ENCODE measurements at places on chromosomes 1 and 21.
A peak's percentile ranks its signal among the peaks of the same experiment; 100 is the strongest.

GRCh38 chr1:3258386-3259003 lies 189.5 kb downstream of the PRDM16 start:
- DNase-seq, result no peak

DNA sequence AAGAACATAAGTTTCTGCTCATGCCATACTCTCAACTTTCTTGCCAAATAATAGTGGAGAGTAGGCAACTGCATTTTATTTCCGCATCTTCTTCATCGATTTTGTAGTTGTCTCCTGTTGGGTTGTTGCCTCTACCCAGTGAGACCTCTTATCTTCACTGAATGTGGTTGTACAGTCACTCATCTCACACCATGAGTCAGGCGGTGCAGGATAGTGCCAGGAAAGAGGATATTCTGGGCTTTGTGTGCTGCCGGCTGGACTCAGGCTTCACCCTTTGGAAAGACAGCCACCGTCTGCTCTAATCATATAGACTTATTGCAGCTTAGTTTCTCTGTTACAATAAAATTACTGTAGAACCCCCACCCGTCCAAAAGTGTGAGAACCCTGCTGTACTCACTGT lies 154.3 kb upstream of the USP24 start:
- DNase-seq, result no peak

- DNase-seq, result no peak
Observed at GRCh38 chr21:16421007-16421406, 691.2 kb downstream of the USP25 start.

DNA sequence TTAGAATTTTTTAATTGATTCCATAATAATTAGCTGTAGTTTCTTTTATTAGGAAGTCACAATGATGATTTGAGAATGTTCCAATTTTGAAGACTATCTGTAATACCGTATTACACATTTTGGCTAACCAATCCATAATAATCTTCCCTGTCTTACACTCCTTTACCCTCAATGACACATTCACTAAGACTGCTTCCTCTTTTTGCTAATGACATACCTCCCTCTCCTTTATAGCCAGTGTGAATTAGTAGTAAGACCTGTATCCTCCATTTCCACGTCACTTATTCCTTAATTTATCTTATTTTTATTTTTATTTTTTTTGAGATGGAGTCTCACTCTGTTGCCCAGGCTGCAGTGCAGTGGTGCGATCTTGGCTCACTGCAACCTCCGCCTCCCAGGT lies 10.1 kb downstream of the KDM1A start:
- DNase-seq, result no peak

- no peak for DNase-seq
Observed at GRCh38 chr1:231695439-231696255, 69.1 kb downstream of the DISC1 start.

DNA sequence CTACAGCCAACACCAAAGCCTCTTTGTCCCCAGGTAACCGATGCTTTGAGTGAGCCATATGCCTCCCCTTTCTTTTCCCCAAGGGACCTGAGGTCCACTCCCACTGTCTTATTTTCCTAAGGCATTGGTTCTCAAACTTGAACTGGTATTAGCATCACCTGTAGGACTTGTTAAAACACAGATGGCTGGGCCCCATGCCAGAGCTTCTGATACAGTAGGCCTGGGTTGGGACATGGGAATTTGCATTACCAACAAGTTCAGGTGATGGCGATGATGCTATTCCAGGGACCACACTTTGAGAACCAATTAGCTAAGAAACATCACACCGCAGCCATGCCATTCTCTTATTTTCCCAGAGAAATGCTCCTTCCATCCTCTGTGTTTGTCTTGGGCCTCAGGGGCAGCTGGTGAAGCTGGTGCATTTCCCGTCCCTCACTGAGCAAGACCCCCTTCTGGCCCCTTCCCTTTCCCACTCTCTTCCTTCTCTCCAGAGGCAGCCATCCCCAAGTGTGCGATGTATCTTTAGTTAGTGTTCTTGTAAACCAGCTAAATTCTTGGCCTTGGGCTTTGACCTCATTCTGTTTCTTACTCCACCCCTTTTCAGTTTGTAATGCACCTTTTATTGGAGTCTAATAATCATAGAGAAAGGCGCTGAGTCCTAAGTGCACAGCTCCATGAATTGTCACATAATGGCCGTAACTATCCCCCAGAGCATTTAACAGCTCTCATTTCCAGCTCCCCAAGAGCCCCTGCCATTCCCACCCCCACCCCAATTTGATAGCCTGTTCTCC lies 14.2 kb upstream of the TTC22 start:
- no peak for DNase-seq

- no peak for DNase-seq
Observed at GRCh38 chr1:77026135-77026534, 158.9 kb downstream of the ST6GALNAC5 start.

DNA sequence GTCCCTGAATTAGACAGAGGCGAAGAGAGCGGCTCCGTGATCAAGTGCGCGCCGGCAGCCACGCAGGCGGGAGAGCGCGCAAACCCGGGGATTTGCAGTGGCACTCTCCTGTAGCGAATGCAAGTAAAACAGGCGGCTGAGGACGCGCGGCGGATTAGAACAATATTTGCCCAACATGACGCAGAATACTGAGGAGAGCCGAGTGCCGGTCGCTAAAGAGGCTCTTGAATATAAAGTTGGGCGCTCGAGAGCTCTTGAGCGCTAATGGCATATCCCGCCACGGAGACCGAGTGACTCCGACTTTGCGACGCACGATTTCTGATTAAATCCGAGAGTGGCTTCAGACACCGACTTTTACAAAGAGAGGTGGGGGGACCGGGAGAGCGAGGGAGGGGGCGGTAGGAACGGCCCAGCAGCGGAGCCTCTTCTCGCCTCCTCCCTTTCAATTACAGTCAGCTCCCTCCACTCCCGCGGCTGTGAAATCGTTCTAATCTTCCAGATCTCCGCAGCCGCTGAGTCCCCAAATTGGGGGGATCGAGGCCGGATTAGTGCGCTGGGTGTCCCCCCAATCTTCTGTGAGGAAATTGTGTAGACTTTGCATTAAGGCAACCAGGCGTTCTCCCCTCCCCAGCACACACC lies 2.3 kb downstream of the PAX7 start:
- no peak for DNase-seq

- no peak for DNase-seq
Observed at GRCh38 chr1:177960939-177961622, 8.8 kb downstream of the SEC16B start.

GRCh38 chr1:26826261-26827105 lies at the start of gene ZDHHC18:
TSS of gene ZDHHC18 (plus strand) at chr1:26826688. CDS start at chr1:26826805, 117 bp downstream.
- DNase-seq, result no peak

GRCh38 chr1:198328458-198329032 lies 171.7 kb downstream of the NEK7 start:
- DNase-seq, result no peak

DNA sequence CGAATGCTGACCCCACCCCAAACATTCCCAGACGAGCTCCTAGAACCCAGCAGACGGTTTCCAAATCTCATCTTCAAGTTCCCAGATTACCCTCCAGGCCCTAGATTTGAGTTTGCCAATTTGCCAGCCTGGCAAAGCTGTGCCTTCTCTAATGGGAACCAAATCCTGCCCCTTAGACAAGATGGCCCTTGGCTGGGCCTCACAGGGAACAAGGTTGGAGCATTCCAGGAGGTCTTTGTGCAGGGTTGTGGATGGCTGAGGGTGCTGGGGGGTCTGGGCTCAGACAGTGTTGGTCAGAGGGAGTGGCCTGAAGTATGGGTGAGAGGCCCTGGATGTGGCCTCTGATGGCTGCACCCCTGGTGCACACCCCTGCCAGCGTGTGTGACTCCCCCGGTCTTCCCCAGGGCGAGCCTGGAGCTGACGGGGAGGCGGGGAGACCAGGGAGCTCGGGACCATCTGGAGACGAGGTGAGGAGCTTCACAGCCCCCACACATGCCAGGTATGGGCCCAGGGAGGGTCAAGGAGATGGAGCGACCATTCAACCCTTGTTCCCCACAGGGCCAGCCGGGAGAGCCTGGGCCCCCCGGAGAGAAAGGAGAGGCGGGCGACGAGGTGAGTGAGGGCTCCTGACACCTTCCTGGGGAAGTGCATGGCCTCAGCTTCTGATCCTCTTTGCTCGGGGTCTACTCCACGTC lies 10.2 kb downstream of the COL6A1 start:
- DNase-seq, result no peak

- peak; percentile 60 for DNase-seq
Observed at GRCh38 chr1:9128520-9129265, at the start of gene GPR157. TSS of gene GPR157 (minus strand) at chr1:9129102. CDS start at chr1:9129027, 75 bp downstream.

DNA sequence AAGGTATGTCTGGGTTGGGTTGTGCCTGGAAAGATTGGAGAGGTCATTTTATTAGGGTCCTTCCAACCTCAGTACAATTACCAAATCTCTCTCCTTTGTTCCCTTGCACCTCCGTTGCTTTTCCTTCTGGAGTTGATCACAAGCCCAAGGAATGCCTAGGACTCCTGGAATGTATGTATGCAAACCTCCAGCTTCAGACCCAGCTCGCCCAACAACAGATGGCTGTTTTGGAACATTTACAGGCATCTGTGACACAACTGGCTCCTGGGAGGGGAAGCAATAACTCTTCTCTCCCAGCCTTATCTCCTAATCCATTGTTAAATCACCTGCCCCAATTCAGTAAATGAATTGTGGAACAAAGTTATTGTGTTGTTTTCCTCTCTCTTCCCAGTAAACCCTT lies 8.3 kb downstream of the TSACC start:
- DNase-seq, result no peak

GRCh38 chr21:34065027-34065426 lies 8.4 kb upstream of the MRPS6 start:
- DNase-seq, result no peak

DNA sequence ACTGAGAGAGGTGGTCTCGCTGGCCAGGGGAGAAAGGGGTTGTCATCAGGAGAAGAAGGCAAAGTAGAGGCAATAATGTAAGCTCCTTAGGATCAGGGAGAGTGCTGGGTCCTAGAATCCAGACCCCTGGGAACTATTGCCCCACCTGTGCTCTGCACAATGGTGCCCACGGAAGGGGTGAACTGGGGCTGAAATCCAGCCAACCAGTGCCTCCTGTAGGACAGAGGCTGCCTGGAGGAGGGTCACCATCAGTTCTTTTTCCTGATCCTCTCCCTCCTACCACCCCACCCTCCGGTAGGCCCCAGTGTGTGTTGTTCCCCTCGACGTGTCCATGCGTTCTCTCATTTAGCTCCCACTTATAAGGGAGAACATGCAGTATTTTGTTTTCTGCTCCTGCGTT lies 52.9 kb upstream of the ATP2B4 start:
- no peak for DNase-seq

DNA sequence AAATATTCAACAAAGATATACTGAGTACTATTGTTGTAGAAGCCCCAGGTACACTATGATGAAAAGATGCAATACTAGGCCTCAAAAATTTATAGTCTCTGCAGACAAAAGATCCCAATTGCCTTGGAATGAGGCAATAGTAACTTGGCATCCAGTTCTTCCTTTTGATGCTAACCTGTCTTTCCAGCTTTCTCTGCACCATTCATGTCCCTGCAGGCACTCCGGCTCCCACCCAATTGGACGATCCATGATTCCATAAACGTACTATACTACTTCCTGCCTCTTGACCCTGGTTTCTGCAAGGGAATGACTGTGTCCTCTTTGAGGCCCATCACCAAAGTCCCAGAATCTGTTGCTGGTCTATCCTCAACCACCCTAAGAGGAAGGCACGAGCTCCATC lies 8.0 kb upstream of the TAGLN2 start:
- no peak for DNase-seq

GRCh38 chr1:167617153-167618147 lies 12.6 kb upstream of the RCSD1 start:
- DNase-seq, result no peak

DNA sequence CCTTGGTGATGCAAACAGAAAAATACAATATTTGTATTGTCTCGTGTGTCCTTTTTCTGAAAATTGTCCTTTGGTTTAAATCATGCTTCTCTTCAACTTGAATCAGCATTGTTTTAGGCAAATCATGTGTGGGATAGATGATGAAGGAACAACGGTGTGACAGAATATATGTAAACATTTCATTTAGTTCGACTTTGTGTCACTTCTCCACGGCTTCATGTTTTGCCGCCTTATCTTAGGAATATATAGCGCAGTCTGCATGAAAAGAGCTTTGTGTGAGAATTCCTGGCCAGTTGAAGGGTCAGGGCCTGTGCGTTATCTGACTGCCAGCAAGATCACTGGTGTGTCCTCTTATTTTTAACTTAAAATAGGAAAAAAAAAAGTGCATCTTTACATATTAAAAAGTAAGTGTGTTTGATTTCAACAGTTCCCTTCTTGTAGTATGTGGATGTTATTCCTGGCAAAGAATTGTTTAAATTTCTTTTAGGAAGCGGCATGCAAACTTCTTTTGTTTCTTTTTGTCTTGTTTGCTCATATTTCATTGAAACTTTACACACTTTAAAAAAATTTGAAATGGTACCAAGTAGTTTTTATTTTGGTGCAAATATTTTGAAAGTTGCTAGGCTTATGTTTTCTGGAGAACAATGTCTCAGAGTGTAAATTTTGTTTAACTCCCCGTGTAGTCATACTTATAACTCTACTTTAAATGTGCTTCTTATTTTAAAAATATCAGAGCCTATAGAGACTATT lies 465.2 kb downstream of the USP25 start:
- no peak for DNase-seq

DNA sequence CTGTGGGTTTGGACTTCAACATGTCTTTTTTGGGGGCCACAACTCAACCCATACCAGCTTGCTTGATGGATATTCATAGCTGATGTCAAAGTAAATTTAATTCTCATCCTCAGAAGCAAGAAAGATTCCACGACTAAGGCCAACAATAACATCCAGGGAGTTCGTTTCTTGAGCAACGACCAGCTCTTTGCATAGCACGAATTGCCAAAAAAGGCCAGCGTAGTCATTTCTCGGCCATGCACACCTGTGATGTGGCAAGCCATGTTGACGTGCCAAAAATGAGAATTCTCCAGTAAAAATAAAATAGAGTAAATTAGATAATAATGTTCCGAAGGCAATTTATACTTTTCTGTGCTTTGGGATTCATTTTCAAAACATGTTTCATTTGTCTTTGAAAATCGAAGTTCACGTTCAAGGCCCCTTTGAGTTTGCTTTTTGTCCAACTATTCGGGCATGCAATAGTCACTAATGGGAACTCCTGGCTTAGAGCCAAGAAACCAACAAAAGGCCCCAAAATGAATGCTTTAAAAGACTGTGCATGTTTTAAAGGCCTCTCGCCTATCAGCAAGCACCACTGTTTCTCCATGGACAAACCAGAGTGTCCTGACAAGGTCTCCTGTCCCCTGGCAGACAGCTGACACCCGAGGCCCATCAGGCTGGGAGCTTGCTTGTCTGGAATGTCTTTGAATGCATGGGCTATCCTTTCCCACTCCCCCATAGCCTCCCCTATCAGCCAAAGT lies 14.4 kb upstream of the IGSF5 start:
- no peak for DNase-seq

DNA sequence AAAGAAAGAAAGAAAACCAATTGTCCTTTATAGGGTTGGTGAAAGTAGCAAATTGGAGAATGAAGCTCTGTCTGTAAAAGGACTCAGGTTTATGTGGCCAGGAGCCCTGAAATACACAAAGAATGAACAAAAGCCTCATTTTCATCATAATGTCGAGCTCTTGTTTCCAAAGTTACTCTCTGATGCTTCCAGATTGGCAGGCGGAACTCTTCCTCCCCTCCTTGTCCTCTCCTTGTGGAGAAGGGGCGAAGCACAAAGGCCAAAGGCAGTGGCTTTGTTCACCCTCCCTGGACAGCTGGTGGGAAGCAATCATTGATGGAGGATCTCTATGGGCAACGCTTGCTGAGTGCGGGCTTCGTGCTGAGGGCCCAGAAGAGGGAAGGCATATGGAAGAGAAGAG lies 5.6 kb downstream of the CA6 start:
- no peak for DNase-seq
